ENCODE measurements at places on chromosomes 16 and 17.

DNA sequence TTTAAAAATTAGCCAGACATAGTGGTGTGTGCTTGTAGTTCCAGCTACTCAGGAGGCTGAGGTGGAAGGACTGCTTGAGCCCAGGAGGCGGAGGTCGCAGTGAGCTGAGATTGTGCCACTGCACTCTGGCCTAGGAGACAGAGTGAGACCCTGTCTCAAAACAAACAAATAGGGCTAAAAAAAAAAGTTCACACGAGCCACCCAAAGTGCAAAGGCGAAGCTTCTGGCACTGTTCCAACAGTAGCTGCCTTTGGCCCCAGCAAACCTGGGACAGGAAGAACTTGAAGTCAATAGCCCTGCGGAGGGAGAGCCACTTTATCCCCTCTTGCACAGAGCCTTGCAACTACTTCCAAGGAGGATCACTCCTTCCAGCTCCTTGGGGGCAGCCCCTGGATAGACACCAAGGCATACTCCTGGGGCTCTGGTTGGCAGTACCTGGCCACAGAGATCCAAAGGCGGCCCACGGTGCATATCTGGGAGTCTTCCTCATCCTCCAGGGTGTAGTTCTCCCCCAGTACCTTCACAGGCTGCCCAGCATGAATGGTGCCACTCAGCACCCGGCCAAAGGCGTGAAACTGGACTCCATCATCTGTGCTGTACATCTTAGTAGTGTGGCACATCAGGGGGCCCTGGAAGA is 14.7 kb downstream of the HIGD1B start:
- DNase-seq: no peak

DNA sequence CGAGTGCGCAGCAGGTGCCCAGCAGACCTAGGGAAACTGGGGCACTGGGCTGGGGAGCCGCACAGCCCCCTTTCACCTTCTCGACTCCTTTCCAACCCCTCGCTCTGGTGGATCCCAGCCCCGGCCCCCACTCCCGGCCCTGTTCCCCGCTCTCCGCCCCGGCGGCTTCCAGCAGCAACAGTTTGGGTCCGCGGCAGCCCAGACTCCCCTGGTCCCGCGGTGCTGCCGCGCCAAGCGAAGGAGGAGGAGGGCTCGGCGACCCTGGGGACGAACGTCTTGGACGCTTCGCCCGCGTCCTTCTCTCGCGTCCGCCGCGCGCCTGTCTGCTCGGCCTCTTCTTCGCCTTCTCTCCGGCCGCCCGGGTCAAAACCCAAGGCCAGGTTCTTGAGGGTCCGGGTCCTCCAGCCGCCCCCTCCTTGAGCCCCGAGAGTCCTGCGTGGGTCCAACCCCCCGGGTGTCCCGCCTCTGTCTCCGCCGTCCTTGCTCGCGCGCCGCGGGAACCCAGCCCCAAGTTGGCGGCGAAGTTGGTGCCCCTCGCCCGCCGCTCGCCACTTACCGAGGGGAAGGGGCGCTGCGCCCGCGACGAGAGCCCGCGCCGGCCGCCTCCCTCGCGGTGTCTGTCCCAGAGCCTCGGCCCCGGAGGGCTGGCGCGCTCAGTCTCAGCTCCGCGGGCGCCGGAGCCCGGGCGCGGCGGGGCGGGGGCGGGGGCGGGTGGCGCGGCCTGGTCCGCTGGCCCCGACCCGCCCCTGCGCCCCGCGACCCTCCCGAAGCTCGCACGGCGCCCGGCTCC is 1.4 kb upstream of the GRIN2C start:
- DNase-seq: no peak

GRCh38 chr17:1228781-1229348 is 41.4 kb upstream of the BHLHA9 start:
- no peak for DNase-seq

DNA sequence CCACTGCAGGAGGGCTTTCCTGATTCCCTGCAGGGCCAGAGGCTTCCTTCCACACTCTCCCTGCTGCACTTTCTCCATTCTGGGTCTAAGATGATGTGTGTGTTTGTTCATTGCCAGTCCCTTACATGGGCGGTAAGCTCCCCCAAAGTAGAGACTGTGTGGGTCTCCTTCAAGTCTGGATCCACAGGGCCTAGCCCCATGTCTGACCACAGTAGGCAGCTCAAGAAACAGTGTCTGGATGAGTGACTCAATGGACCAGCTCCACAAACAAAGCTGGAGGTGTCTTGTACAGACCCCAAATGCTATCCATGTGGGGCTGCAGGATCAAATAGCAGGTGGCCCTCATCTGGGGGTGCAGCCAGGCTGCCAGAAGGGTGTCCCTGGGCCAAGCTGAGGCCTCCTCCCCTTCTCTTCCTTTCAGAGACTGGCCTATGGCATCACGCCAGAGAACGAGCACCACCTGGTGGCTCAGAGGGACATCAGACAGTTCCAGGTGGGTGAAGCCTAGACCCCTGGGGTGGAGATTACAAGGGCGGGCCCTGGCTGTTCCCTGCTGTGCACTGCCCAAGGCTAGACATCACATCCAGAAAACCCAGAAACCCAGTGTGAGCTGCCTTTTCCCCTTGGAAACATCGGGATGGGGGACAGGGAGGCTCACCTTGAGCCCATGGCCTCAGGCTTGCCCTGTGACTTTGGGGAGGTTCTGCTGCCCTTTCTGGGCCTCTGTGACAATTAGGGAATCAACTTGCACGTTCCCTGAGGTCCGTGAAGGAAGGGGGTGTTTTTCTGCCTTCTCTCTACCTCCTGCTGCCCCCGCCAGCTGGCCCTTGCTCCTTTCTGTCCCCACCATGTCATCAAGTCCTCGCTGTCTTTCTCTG is 45.9 kb downstream of the SLC6A2 start:
- DNase-seq: no peak

- no peak for DNase-seq
Observed at GRCh38 chr16:30722443-30722842, 23.5 kb downstream of the SRCAP start.

GRCh38 chr16:2524339-2524938 is 4.3 kb downstream of the AMDHD2 start:
- no peak for DNase-seq

- DNase-seq: no peak
Observed at GRCh38 chr16:2473446-2473926, 1.4 kb upstream of the TBC1D24 start.

GRCh38 chr16:27408012-27408601 is 6.1 kb downstream of the IL21R start:
- DNase-seq: no peak

DNA sequence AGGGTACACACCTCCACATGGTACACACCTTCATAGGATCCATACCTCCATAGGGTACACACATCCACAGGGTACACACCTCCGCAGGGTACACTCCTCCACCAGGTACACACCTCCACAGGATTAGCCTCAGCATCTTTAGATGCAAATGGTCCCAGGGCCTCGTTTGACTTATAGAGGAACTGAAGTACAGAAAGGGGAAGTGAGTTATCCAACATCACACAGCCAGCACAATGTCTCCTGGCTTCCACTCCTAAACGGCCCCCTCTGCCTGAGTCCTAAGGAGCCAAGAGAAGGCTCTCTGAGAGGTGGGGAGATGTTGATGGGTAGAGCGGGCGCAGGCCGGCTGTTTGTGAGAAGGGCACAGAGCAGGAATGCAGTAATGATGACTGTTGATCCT is 12.0 kb downstream of the FOXN1 start:
- DNase-seq: no peak

DNA sequence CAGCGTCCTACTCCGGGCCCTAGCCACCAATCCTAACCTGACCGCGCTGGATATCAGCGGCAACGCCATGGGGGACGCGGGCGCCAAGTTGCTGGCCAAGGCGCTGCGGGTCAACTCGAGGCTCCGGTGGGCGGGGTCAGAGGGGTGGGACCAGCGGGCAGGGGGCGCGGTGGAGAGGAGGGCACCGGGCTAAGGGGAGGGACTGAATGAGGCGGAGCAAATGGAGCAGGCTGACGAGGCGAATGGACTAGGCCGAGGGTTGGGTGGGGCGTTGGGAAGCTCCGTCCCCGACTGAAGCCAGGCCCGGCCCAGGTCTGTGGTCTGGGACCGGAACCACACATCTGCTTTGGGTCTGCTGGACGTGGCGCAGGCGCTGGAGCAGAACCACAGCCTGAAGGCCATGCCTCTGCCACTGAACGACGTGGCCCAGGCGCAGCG is 4.6 kb downstream of the CARMIL2 start:
- DNase-seq: no peak

DNA sequence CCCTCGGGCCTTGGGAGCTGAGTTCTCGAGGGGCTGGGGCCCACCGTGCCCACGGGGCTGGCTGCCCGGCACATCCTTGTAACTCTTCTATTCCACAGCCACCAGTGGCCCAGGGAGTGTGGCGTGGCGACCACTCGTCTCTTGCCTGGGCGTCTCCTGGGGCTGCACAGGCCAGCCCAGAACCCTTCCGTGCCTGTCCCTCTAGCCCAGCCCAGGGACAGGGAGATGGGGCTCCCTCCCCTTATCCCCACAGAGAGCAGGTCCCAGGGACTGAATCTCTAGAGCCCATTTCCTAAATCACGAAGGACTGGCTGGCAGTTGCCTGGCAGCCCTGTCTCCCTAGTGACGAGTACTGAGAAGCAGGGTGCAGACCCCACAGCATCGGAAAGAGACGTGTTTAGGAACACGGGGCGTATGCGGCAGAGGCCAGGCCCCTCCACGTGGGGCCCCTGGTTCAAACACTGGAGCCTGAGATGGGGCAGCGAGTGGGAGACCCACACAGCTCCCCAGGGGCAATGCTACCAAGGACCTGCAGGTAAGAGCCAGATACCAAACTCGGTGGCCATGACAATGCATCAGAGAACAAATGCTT is 51.0 kb downstream of the TIMM22 start:
- DNase-seq: no peak

DNA sequence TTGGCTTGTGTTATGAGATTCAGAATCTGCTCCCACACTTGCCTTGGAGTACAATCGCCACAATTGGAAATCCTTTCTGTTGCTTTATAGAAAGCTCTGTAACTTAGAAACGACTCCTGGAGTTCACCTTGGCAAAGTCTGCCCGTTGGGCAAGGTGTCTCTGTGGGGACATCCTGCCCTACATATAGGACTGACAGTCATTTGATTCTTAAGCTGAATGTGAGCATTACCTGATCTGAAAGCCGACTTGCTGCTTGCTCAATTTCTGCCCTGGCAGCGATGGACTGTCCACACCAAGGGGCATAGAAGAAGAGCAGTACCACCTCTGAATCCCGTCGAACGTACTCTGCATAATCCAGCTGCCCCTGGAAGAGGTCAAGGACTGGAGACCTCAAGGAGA is 6.9 kb downstream of the TXNDC11 start:
- DNase-seq: no peak

- no peak for DNase-seq
Observed at GRCh38 chr16:2663553-2664546, 18.5 kb upstream of the KCTD5 start.

DNA sequence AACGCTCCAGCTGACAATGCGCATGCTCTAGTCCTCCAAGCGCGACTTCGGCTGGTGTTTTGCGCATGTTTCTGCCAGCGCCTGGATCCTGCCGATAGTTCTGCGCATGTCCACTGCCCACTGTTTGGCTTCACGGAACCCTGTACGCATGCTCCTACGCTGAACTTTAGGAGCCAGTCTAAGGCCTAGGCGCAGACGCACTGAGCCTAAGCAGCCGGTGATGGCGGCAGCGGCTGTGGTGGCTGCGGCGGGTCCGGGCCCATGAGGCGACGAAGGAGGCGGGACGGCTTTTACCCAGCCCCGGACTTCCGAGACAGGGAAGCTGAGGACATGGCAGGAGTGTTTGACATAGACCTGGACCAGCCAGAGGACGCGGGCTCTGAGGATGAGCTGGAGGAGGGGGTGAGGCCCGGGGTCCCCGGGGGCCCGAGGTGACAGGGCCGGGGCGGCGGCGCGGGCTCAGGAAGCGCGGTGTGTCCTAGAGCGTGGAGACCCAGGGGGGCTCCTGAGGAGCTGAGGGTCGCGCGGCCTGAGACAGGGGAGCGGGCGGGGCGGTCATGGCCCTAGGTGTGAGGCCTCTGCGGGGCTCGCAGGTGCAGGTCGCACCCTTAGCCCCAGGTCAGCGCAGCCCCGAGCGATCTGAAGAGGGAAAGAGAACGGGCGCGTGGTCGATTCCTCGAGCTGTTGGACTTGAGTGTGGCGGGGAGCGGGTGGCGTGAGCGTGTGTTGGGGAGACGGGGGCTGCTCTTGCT is at the start of the genes RPS6KB1 and TUBD1:
Gene RPS6KB1 (plus strand): TSS at position 198 of the 752 bp plus-strand sequence. CDS start 64 bp downstream, at position 262.
Gene TUBD1 (minus strand): TSS at position 20 of the 752 bp plus-strand sequence. CDS start 1,941 bp downstream, outside the sequence.
- DNase-seq: peak; percentile 95

DNA sequence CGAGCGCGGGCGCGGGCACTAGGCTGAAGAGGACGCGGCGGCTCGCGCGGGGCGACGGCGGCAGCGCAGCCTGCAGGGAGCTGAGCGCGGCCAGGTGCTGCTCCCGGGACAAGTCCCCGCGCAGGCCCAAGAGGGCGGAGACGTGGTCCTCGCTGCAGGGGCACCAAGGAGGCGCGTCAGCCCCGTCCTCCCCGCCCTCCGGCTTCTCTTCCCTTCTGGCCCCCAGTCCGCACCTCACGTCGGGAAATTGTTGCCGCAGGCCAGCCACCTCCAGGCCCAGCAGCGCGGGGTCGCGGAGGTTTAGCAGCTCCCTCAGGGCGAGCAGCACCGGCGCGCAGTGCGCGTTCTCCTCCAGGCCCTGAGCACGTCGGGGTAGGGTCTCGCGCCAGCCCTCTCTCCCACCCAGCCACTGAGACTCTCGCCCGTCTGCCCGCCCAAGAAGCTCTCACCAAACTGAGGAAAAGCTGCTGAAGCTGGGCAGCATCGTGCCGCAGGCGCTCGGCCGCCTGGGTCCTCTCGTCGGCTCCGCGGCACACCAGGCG is 761 bp upstream of the MATCAP1 start:
- no peak for DNase-seq

GRCh38 chr16:78895681-78896080 is 704.9 kb downstream of the MAF start:
- no peak for DNase-seq

DNA sequence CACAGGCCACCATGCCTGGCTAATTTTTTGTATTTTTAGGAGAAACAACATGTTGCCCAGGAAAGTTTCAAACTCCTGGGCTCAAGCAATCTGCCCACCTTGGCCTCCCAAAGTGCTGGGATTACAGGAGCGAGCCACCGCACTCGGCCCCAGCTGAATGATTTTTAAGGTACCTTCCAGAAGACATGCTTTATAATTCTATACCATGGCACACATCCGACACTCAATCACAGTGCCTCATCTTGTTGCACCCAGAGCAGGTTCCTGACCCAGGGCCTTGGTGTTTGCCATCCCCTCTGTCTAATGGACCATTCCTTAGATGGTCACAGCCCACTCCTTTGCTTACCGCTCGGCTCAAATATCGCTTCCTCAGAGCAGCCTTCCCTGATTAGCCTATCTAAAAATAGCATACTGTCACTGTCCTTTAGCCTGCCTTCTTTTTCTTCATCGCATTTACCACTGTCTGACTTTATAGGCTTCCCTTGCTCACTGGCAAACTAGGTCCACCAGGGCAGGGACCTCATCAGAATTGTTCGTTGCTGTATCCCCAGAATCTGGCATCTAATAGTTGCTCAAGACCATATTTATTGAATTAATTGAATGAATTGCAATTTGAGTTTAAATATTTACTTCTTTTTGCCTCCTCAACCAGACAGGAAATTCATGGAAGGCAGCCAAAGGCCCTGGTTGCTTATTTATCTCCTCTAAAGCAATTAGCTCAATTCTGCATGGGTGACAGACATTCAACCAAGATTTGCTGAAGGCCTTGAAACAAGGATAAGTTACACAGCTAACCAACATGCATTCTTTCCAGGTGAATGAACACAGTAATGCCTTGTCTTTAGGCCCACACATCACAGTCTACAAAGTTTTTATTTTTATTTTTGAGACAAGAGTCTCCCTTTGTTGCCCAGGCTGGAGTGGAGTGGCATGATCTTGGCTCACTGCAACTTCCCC is 6.3 kb upstream of the TENT4B start:
- no peak for DNase-seq
